Mesenteric fat pad (tissue), 1 donor: ENCODE measurements at places on chromosomes 11 and 22. TPM values are rescaled to one million over a fixed set of nuclear protein-coding genes. Genes with fewer than 3 reads are reported as not detected.

DNA sequence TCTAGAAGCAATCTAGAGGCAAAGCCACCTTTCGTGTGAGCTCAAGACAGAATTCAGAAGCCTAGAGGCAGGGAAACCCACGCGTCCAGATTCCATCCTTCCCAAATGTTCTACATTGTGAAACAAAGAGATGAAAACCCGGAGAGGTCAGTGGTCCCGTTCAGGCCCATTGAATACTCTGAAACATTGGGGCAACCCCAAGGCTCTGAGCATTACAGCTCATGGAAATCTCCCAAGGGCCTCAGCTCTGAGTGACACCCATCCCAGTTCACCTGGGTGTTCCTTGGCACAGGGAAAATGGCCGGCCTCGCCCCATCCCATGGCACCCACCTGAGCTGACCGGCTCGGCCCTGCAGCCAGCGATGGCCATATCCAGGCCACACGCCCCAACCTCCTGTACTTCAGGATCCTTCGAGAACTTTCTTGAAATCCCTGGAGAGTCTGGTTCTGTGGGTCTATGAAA lies 128.6 kb upstream of the FGF3 start:
- no peak for DNase-seq

The OR5B21 gene
- total RNA-seq = not detected

The TMEM151A gene
- total RNA-seq = 0.19 TPM

GRCh38 chr11:135027461-135027860 lies 615.4 kb upstream of the B3GAT1 start:
- DNase-seq = no peak

DNA sequence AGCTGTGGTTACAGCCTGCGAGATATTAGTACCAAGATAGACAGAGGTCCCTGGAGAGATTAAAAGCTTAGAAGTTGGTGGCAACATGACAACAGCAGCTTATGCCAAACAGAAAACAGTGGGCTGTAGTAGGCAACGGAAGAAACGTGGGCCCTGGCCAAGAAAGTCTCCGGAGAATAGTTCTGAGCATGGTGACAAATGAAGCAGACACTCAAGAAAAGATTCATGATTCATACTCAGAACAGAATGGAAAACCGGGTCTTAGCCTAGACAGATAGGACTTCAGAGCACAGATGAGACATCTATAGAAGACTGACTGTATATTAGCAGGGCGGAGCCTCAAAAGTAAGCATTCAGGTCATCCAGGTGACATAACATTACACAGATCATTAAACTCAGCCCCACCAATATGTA lies 727.4 kb downstream of the ETS1 start:
- no peak for DNase-seq

DNA sequence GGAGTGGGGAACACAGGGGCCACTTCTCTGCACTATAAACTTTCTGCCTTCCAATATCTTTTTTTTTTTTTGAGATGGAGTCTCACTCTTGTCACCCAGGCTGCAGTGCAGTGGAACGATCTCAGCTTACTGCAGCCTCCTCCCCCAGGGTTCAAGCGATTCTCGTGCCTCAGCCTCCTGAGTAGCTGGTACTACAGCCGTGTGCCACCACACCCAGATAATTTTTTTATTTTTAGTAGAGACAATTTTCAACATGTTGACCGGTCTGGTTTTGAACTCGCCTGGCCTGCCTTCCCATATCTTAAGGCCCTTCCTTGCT lies 1.7 kb downstream of the SLC3A2 start:
- no peak for DNase-seq

DNA sequence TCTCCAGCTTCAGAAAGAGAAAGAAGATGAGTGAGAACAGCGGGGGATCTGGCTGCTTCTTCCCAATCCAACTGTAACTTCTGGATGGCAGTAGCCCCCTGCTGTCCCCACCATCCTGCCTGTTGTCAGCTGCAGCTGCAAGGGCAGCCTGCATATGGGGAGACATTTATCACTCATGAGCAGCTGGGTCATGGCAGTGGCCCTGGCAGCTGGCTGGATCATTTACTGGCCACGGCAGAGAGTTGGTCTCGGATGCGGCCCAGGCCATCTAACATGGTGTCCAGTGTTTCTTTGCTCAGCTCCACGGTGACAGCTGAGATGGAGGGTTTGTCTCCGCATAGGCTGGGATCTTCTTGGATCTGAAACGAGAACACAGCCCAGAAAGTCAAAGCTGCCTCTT lies 14.8 kb downstream of the COMMD9 start:
- DNase-seq = no peak

The CTSC gene
- 265 TPM for total RNA-seq

GRCh38 chr11:67287355-67288197 lies 1.5 kb upstream of the ANKRD13D start:
- DNase-seq = no peak

The OR8I2 gene
- not detected for total RNA-seq

DNA sequence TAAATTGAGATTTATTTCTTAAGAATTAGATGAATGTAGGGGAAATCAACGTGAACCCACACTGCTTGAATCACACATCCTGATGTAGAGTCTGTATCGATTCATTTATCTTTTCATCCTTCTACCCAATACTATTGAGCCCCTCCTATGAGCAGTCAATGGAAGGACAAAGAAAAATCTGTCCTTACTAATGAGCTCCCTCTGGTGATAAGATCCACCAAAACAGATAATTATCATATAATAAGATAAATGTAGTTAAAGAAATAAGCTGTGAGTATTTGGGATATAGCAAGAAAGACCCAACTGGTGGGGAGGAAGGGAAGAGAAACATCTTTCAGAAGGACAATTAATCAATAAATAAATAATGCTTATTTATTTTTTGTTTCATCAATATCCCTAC lies 385.1 kb upstream of the CCDC90B start:
- no peak for DNase-seq

- DNase-seq = no peak
These were observed 10.1 kb downstream of the C11orf91 start for GRCh38 chr11:33690290-33691065.
